ENCODE measurements at places on chromosomes 4 and X.
A peak's percentile ranks its signal among the peaks of the same experiment; 100 is the strongest.

GRCh38 chrX:116267511-116268040 is 97.0 kb downstream of the AGTR2 start:
- DNase-seq: no peak

DNA sequence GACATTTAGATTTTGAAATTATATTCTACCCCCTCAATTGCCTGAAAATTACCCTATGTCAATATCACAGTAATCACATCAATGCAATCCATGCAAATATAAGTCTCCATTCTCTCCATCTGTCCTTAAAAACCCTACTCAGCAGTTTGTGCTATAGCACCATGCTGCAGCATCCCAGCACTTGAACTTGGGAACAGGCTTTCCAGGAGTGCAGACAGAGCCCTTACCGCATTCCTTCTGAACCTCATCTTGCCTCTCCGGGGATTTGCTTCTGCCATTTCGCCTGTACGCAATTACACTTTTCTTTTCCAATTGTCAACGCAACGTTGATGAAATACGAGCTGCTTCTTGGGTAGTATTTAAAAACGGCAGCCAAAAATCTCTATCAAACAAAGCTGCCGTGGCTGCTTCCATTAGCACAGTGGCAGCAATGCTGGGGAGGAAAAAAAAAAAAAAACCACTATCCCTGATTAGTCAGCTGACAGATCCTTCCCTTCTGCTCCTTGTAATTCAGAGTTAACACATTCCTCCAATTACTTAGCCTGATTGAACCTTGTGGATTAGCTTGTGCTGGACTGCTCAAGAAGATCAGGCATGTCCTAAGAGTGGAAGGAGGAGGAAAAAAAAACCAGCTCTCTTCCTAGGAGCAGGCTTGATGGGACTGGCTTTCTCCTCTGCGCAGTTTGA is 65.6 kb downstream of the MCF2 start:
- DNase-seq: peak; percentile 37

DNA sequence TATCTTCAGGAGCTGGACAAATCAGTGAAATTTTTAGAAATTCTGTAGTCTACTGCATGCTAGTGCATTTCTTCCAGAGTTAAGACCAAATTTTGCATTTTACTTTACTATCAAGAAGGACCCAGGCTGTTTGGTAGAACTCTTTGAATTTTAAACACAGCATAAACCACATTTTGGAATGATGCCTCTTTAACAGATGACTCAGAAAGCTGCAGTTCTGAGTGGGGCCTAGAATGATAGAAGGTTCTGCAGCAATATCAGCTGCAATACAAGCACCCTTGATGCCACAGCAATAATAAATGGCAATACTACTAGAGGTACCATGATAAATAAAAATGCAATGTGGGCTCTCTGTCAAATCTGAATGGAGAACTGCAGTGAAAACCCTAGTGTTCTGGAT is 198.7 kb downstream of the TMA16 start:
- no peak for DNase-seq

- no peak for DNase-seq
These were observed 65.3 kb downstream of the CLNK start for GRCh38 chr4:10619220-10619619.

GRCh38 chrX:109533005-109533404 is 3.6 kb upstream of the NXT2 start:
- DNase-seq: no peak
